ENCODE measurements at places on chromosomes 16 and 17.

DNA sequence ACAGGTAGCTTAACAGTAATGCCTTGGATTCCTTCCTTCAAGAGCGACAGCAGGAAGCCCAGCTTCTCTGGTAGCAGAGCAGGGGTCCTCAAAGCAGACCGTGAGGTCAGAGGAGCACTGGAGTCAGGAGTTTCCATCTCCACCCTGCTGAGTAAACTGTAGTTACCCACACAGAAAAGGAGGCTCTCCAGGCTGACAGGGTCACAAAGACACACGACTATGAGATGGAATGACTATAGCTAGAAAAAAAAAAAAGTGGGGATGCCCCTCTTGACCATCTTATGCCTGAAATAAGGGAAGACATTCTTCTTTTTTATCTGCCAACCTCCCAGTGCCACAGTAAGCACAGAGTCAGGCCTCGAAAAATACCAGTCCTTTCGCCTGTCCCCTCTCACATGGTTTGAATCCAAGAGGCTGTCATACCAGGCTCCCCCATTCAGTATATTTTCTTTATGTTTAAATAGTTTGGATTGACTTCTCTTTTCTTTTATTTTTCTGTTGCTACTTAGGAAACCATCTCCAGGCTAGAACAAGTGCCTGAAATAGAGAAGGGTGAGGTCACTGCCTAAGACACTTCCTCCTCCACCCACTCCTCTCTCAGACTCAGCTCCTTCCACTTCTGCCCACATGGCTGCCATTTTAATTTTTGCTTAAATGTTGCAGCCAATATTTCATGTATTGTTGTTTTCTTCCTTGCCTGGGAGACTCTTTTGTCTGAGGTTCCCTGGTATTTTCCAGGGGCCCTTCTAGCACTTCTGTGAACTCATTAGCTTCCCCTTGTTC is 707.4 kb downstream of the MAF start:
- DNase-seq = no peak

- DNase-seq = peak; percentile 26
Observed at GRCh38 chr16:48911700-48912099, 301.7 kb upstream of the N4BP1 start.

GRCh38 chr17:80485846-80486245 is 9.4 kb upstream of the NPTX1 start:
- no peak for DNase-seq

DNA sequence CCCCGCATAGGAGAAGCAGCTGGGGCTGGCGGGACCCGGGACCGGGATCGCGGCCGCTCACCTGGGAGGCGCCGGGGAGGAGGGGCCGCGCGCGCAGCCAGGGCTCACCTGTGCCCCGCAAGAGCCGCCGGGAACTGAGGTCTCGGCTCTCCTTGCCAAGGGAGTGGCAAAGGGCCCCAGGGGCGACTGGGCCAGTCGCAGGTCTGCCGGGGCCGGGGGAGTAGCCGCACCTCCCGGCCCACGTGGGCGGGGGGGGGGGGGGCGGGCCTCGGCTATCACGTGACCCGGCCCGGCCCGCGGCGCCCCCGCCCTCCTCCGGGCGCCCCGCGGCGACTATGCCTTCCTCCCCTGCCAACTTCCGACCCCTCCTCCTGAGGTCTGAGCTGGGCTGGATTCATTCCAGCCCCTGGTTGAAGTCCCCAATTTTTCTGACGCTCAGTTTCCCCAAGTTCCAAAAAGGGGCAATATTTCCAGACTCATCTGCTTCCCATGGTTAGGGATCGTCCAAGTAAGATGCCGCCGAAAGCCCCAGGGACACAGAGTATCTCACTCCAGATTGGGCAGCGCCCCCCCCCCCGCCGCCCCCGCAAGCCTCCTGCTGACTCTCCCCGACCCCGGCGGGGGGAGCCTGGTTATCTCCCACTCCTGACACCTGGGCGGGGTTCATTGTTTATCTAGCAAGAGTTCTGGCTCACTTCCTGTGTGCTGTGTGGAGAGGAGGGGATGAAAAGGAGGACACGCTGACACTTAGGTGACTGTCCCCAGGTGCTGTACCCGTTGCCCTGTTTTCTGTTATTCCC is at the start of gene TMC6:
TMC6 (minus strand) TSS at position 205 of the 800 bp plus-strand sequence. CDS start 1,923 bp downstream, outside the sequence.
- DNase-seq = peak; percentile 90

DNA sequence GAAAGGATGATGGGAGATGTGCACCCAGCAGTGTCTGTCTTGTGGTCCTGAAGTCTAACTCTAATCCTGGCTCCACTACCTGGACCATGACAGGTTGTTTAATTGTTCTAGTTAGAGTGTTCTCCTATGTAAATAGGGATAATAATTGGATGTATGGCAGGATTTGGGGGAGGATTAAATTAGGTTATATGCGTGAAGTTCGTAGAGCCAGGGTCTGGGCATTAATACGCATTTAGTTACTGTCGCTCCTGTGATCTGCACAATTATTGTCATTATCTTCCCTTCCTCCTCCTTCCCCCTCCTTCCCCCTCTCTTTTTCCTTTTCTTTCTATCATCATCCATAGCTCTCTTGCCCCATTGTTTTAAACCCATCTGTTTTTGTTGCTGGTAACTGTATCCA is 210.3 kb downstream of the WWOX start:
- no peak for DNase-seq

DNA sequence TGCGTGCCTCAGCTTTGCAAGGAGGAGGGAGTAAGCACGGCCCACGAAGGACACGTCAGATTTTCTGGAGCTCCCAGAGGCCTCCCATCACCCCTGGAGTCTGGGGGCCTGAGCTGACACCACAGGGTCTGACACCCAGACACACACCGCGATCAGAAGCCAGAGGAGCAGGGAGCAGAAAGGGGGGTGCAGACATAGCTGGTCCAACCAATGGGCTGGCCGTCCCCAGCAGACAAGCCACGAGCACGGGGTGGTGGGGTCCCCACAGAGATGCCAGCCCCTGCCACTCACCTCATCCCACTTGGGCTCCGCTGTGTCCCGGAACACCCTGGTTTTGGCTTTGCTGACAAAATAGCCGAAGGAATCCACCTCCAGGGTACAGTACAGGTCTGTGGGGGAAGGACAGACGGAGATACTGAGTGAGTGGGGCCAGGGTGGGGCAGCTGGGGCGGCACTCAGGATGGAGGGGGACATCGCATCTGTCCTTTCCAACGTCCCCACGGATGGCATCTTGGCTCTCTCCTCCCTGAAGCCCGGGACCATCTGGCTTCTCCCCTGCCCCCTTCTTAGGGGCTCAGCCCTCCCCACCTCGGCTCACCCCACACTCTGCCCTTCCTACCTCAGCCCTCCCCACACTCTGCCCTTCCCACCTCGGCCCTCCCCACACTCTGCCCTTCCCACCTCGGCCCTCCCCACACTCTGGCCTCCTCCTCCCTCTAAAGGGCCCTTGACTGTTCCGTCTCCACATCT is 53.5 kb downstream of the TIMM22 start:
- DNase-seq = no peak

- no peak for DNase-seq
Observed at GRCh38 chr17:1078831-1079561, 82.1 kb downstream of the TIMM22 start.

GRCh38 chr17:3531266-3532101 is 26.1 kb downstream of the TRPV3 start:
- DNase-seq = no peak

DNA sequence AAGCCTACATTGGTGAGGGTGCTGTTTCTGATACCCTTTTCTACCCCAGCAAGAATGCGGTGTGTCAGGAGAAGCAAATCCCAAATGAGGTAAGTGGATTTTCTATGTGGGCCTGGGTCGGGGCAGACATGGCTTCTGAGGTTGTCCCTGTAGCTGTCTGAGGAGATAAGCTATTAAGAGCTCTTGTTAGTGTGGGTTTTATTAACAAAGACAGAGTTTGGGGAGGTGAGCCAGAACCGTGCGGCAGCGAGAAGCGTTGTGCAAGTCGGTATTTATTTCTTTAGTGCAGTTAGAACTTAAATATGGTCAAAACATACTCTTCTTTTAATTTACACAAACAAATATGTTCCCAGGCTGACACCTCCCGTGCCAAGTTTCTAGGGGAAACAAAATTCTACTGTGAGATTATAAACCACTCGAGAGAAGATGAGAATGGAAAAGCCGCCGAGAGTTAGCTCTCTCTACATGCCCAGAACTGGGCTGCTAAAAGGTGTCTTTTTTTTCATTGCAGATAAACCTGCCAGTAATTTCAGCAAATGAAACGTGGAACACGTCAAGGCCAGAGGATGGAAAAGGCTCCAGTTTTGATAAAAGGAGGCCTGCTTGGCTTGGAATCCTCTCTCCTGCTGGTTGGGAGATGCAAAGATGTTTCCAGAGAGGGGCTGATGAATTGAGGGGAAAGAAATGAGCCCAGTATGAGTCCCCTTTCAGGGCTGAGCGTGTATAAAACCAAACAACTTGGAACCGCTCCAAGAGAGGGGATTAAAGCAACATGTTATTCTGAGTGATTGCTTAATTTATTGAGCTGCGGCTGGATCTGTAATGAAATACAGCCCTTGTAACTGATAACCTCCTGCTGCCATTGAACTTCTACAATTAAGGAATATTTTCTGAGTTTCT is 254.6 kb downstream of the MRTFB start:
- no peak for DNase-seq

GRCh38 chr17:28173801-28174200 is 131.3 kb downstream of the NLK start:
- DNase-seq = no peak

GRCh38 chr17:82440469-82440981 is 10.0 kb downstream of the CYBC1 start:
- DNase-seq = no peak

DNA sequence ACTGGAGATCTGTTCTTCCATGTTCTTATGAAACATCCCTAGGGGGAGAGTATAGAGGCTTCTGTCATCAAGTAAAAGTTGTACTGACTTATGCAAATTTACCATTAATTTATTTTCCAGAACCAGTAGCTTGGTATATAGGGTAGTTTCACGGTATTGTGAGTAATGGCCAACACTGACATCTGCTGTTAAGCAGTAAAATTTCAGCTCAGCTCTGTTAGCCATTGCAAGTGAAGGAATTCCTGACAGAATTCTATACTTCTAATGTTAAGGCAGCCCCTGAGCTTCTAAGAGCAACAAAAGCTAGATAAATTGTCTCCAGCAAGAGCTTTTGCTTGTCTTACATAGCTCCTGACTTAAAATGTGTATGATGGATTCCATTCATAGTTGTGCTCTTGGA is 613.5 kb upstream of the C16orf82 start:
- DNase-seq = no peak

GRCh38 chr17:74632617-74633016 is 9.1 kb upstream of the CD300E start:
- DNase-seq = no peak

GRCh38 chr17:66715076-66715675 is 119.7 kb upstream of the CACNG5 start:
- no peak for DNase-seq

DNA sequence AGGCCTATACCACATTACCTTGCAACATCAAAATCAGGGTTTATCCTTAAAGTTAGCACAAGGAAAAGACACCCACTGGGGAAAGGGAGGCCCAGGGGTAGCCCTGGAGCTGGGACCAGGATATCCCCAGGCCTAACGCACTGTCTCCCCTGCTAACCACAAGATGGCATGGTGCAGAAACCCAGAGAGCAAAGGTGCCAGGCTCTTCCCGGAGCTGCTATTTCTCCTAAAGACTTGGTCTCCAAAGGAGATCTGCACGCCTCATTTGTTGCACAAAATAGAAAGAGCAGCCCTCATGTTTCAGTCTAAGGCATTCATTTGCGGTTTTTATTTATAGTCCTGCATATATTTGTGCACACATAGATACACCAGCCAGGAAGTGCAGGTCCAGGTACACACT is 408.6 kb downstream of the SOX9 start:
- no peak for DNase-seq

DNA sequence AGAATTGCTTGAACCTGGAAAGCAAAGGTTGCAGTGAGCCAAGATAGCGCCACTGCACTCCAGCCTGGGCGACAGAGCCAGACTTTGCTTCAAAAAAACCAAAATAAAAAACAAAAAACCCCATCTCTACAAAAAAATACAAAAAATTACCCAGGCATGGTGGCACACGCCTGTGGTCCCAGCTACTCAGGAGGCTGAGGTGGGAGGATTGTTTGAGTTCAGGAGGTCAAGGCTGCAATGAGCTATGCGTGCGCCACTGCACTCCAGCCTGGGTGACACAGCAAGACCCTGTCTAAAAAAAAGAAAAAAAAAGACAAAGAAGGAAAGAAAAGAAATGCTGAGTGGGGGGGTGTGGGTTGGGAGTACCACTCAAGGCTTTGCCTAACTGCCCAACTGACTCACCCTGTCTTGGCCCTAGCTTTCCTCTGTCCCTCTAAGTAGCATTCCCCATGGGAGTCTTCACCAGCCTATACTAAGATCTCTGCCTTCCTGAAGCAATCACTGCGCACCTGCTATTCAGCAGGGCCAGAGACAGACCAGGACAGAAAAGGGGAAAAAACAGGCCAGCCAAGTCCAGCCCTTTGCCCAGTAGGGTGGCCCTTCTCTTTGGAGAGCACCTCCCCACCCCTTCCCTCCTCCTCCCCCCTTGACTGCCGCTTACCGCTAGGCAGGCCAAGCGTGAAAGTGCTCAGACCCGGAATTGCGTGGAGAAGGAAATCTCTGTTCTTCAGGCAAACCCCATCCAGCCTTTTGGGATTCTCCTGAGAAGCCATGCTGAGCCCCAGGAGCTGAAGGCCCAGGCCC is 45.8 kb downstream of the RTN4RL1 start:
- DNase-seq = no peak

DNA sequence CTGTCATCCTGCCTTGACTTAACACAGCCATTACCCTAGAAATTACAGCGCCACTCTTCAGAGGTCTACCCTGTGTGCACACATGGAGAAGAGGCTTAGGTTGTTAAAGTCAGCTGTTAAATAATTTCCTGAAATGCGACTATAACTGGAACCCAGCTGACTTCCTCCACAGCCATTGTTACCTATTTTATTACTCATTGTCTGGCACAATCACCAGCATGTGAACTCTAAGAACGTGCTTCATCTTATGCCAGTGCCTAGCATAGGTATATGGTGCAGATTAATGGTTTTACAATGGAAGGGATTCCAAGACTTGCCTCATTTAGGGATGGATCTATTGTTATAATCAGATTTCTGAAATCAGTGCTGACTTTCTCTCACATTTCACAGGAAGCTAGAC is 11.9 kb downstream of the RDM1 start:
- DNase-seq = no peak

GRCh38 chr17:68612923-68613292 is 11.7 kb upstream of the FAM20A start:
- DNase-seq = peak; percentile 35
